Inflammatory macrophage (primary cell): ENCODE measurements at places on chromosomes 1 and 21.

DNA sequence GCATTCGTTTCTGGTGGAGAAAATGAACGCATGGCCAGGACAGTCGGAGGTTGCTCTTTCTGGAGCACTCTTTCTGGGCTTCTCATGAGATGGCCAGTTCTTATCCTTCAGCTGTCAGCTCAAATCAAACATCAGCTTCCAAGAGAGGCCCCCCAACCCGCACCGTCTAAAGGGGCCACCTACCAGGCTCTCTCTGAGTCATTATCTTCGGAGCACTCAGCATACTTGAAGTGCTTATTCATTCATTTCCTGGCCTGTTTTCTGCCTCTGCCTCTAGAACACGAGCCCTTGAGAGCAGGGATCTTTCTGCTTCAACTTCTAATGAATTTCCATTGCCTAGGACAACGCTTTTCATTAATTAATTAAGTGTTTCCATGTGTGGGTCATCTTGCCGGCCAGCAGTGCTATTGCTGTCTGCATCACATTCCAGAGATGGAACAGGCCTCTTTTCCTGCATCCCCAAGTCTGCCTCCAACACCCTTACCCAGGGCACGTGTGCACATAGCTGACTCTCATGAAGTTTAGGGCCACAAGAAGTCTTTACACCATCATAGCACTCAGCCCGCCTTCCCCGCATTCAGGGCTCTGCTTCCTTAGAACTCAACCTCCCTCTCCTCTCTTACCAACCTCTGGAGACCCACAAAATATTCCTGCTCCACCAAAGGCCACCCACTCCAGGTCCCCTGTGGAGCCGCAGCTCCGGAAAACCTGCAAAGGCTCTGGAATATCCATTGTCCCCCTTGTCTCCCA lies 52.1 kb upstream of the LAPTM5 start:
- no peak for DNase-seq

- DNase-seq, result no peak
Measured at GRCh38 chr1:20575541-20576336, 13.2 kb upstream of the CDA start.

DNA sequence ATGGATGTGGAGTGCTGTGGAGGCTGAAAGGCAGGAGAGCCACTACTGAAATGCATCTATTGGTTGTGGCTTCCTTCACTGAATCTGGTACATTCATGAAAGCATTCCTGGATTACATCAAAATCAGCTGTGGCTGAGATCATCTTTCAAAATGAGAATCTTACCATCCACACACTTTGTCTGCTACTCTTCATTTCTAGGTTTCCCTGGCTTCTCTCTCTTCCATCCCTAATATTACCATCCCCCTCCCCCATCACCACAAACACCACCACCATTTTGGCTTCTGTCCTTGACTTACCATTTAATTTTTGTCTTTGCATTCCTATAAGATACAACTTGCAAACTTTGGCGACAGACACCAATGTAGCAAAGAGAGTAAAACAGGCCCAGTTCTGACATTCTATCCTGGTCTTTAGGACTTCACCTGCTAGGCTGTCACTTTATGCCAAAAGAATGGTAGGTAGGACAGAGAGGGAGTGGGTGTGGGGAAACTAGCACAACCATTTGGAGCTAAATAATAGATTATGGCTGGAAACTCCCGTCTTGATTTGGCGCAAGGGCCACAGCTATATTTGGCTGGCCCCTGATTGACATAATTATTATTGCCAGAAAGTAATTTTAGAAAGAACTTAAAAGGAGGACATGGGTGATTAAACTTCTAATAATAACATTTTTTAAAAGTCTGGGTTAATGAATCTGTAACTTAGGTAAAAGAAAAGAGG lies 15.1 kb upstream of the DUSP10 start:
- no peak for DNase-seq

- peak; percentile 79 for DNase-seq
Measured at GRCh38 chr1:68120136-68120791, 69.8 kb upstream of the DIRAS3 start.

DNA sequence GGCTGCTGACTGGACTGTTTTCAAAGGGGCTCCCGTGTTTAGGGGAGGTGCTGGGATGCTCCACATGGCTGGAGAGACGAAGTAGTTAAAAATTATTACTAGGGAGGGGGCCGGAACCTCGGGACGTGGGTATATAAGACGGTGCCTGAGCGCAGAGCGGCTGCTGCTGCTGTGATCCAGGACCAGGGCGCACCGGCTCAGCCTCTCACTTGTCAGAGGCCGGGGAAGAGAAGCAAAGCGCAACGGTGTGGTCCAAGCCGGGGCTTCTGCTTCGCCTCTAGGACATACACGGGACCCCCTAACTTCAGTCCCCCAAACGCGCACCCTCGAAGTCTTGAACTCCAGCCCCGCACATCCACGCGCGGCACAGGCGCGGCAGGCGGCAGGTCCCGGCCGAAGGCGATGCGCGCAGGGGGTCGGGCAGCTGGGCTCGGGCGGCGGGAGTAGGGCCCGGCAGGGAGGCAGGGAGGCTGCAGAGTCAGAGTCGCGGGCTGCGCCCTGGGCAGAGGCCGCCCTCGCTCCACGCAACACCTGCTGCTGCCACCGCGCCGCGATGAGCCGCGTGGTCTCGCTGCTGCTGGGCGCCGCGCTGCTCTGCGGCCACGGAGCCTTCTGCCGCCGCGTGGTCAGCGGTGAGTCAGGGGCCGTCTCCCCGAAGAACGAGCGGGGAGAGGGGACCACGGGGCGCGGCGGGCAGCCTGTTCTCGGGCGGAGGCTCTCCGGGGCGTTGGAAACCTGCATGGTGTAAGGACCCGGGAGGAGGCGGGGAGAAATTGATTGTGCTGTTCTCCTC lies at the start of gene CHODL:
Gene CHODL, plus strand, starts transcription at position 163 of the 793 bp plus-strand sequence. Its CDS starts 391 bp downstream, at position 554.
- no peak for DNase-seq

- DNase-seq, result no peak
Measured at GRCh38 chr1:35605071-35605866, 32.2 kb downstream of the TFAP2E start.

DNA sequence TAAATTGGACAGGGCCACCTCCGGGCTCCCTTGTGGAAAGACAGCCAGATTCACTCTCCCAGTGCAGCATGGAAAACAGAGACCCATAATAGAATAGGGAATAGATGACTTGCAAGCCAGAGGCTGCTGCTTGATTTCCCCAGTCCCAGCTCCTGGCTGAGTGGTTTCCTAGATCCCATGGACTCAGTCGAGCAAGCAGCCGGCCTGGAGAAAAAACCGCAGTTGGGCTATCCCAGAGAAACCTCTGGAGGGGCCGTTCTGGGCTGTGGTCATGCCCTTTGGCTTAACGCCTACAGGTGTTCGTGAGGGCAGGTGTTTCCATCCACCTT lies 61.7 kb downstream of the ELK4 start:
- DNase-seq, result no peak

- no peak for DNase-seq
Measured at GRCh38 chr1:155261493-155261851, 688 bp downstream of the SCAMP3 start.

DNA sequence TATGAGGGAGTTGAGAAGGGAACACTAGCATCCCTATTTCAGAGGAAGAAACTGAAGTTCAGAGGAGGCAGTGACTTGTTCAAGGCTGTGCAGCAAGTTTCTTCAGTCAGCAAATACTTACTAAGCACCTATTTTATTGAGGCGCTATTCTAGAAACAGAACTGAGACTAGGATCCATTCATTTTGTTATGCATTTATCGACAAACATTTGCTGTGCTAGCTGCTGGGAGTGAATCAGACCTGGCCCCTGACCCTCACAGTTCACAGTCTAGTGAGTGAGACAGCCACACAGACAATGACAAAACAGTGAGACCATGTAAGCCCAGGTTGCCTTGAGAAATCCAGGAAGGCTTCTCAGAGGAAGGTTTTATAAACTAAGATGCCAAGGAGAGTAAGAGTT lies 28.2 kb downstream of the TRIM62 start:
- DNase-seq, result no peak

DNA sequence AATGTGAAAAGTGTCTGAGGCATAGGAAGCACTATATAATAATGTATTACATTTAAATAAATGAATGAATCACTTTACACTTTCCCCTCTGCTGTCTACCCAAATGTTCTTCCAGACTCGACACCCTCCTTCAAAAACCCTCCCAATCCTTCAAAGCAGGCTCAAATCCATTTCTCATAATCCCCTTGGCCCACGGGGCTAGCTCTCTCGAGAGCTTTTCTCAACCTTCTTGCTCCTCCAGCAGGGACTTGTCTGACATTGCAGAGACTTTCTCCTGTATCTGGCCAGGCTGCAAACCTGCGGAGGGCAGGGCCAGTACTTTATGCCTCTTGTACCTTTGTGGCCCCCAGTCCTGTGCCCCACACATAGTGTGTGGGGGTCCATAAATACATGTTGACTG lies 14.1 kb upstream of the CNTN2 start:
- DNase-seq, result no peak

DNA sequence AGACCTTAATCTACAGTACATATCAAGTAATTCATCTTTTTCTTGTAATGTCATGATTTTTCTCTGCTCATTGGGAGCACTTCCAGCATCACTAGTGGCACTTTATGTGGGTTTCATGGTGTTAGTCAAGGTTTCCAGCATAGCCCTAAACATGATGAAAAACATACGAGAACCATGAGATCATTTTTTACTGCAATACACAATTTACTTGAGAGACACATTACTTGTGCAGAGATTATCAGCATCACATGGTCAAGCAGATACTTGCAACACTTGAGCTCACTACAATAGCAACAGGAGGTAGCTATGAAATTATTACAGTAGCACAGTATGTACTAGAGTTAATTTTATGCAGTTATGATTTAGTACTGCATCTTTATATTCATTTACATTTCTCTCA lies 36.4 kb downstream of the ITGB3BP start:
- DNase-seq, result no peak

DNA sequence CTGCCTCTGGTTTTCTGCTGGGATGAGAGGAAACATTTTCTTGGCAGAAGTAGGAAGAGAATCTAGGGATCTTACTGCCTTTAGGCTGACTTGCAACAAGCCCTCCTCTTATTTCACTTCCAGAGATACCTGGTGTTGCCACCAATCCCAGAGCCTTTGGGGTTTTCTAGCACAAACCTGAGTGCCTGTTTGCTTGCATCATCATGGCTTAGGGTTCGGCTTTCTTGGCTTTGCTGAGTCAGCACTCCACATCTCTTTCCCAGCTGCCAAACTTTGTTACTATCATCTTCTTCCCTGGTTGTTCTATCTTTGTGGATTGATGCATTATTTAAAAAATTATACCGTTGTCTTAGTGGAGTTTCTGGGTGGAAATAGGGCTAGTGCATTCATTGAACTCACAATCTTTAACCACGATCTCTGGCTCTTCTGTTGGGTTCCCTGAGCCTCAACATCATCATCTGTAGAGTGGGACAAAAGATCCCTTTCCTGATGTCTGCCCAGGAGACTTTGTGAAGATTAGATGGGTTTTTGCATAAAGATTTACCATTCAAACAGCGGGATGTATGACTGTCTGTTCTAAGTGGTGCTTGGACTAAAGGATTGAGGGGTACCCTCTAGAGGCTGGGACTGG lies 76.6 kb upstream of the SELENON start:
- DNase-seq, result no peak

DNA sequence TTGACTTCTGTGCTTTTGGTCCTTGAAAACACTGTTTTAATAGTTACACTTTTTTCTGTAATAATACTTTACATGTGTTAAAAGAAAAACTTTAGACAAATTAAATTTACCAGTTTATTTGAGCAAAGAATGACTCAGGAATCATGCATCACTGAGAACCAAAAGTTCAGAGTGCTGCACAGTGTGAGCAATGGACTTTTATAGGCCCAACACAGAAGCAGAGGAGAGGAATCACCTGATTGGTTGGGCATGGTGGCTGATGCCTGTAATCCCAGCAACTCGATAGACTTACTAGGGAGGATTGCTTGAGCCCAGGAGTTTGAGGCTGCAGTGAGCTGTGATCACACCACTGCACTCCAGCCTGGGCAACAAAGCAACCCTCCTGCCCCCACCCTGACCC lies 29.3 kb downstream of the ZNF648 start:
- no peak for DNase-seq

DNA sequence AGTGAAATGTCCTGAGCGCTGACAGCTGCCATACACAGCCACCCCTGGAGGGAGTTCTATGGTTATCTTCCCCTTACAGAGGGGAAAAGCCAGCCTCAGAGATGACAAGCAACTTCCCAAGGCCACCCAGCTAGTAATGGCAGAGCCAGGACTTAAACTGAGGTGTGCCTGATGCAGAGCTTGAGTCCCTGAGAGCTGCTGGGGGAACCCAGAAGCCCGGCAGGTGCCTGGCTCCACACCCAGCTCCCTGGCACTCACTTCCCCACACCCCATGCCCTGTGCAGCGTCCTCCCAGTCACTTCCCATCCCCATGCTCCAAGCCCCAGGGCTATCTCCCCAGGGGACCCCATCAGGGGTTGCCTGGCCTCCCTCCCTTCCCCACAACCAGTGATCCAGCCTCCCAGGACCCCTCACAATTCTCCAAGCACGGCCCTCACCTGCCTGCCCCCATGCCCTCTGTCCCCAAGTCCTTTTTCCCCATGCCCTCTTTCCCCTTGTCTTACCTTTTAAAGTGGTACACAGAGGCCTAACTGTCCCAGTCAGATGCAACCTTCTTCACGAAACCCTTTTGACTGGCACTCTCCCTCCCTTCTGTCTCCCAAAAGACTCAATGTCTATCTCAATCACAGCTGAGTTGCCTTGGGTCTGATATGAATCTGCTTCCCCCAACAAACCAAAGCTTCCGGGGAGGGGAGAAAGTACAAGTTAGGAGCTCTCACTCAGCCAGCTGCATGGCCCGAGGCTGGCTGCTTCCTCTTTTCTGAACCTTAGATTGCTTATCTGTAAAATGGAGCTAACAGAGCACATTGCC lies 39.8 kb upstream of the LRP8 start:
- DNase-seq, result peak; percentile 51

- DNase-seq, result no peak
Measured at GRCh38 chr1:7491109-7491817, 279.8 kb upstream of the VAMP3 start.

DNA sequence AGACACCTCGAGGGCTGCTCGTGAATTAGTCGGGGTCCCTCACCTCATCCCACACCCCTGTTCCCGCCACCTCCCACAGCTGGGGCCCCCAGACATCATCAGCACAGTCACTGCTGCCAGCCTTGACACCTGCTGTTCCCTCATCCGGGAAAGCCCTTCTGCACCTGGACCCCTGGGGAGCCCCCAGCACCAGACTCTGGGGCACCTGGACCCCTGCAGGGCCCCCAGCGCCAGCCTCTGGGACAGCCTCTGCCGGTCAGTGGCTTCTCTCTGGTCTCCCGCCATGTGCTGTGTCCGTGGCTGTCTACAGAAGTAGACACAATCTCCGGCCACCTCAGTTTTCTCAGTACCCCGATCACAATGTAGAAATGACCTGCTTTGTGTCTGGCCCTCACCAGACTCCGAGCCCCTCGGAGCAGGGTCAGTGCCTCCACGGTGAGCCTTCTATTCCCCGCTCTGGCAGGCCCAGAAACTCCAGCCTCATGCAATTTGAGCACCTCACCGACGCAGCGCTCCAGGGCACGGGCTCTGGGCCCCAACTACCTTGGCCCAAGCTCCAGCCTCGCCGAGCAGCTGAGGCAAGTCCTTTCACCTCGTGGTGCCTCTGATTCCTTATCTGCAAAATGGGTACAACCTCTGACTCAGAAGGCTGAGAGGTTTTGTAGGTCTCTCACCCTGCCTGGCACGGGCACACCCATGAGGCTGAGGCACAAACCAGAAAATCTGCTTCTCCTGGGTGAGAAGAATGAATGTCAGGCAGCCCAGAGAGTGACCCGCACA lies 84.7 kb downstream of the RIPK4 start:
- no peak for DNase-seq
